ENCODE measurements at places on chromosomes 5 and 9.
A peak's percentile ranks its signal among the peaks of the same experiment; 100 is the strongest.

DNA sequence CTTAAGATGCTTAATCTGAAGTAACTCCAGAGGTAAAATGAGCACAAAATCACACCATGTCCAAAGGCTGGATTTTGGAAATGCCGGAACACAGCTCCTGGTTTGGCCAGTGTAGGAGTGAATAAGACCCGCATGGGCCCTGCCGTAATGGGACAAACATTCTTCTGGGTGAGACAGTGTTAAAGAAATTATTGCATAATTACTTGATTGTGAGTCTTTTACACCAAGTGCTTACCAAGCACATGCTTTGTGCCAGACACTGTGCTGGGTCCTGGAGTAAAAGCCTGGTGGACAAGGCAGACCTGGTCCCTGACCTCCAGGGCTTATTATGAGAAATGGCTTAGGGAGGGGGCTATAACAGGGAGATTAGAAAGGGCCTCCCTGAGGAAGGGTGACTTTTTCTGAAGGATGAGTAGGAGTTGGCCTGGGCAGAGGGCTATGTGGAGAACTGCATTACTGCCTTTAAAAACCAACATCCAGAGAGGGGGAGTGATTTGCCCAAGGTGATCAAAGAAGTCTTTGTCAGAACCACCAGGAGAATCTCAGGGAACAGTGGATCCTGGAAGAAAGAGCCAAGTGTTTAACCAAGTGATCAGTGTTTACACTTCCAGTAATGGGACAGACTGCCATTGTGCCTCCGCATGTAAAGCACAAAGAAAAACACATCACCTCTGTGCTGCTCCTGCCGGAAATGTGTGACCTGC is 3.5 kb downstream of the PDE6A start:
- no peak for DNase-seq

DNA sequence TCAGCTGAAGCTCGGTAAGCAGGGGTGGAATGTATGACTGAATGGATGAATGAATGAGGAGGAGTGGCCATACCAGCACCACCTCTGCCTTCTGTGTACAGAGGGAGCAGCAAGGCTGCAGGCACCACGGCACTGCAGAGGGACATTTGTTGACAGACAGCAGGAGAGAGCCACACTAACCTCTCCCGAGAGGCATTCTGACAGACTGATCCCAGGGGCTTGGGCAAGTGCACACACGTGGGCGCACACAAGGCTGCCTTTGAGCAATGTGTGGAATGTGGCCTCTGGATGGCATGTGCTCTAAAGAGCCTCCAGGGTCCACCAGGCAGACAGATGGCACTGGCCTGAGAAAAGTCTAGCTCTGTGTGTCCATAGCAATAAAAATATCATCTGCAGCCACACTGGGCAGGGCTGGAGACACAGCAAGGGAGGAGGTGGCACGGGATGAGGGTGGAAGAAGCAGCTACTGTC is 111.8 kb downstream of the ACTL7B start:
- peak; percentile 43 for DNase-seq

DNA sequence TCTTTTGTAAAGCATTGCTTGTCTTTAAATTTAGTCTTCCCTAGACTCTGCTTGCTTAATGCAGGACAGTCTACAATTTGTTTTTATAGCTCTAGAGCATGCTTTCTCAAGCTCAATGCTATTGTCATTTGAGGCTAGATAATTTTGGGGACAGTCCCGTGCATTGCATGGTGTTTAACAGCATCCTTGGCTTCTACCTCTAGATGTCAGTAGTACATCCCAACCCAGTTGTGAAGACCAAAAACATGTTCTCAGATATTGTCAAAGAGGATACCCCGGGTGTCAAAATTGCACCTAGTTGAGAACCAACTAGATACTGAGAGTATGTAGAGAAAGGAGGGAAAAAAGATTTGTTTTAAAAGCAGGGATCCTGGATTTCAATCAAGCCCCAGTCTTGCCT is 277.5 kb downstream of the CEMIP2 start:
- DNase-seq: no peak

GRCh38 chr5:66704790-66705425 is 108.7 kb downstream of the MAST4 start:
- no peak for DNase-seq

- no peak for DNase-seq
Observed at GRCh38 chr5:14850419-14851049, 21.0 kb downstream of the ANKH start.

DNA sequence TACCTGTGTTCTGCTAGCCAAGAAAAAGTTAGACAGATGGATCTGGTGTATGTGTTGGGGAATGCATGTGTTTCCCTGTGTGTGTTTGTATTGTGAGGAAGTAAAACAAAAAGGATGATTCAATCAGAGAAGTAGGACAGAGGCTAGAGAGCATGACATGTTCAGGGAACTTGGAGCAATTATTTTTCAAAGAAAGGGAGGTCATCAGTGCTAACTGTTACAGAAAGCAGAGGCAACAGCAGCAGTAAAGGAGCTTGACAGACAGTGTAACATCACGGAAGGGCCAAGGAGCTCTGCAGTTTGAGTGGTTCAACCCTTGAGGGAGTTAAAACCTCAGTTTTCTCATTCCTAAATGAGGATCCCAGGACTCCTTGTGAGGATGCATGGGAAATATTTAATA is 13.2 kb downstream of the SPINK1 start:
- peak; percentile 7 for DNase-seq

All from cardiac muscle cell (in vitro differentiated cells and primary cell).